ENCODE measurements at places on chromosomes 5 and 9.

DNA sequence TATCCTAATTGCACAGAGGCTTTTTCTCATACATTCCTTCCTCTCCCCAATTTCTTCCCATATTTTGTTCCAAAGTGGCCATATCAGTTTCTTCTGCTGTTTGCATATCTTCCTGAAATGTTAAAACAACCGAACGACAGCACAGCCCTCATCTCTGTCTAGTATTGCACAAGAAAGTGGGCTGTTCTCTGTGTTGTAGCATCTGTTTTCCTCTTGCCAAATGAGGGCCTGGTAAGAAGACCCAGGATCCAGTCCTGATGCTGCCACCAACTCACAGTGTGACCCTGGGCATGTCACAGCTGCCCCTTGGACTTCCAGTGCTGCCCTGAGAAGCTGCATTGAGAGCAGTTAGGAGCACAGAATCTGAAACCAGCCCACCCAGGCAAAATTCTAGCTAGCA, 4.1 kb downstream of the SLC31A2 start:
- no peak for DNase-seq

- DNase-seq = no peak
Measured at GRCh38 chr9:14908295-14909180, 1.7 kb downstream of the FREM1 start.

DNA sequence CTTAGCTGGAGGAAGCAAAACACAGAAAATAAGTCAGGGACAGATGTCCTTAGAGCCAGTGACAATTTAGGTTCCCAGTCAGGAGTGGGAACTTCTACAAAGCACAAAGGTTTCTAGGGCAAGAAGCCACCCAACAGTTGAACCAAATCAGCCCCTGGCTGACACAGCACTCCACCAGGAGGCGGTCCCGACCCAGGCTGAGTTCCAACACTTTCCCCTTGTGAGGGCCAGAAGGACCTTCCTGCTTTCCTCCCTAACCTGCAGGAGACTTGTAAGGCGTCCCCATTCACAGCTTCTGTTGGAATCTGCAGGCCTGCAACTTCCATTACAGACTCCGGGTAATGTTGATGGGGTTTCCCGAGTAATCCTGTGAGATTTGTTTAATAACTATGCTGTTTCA, 416.4 kb upstream of the IRX1 start:
- no peak for DNase-seq

DNA sequence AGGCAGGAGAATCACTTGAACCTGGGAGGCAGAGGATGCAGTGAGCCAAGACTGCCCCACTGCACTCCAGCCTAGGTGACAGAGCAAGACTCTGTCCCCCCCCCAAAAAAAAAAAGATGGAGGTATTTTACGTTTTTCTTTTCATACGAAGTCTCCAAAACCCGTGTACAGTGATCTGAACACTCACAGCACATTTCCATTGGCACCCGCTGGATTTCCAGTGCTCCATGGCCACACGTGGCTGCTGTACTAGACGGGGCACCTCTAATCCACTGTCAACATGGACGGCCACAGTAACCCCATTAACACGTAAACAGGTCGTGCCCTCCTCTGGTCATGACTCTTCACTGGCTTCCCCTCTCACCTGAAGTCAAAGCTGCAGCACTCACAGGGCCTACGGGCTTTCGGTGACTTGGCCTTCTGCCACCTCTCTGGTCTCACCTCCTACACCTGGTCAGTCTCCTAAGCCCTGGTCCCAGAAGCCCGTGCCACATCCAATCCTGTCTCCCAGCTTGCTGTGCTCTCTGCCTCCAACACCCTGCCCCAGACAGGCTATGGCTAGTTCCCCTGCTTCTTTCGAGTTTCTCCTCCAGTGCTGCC, 22.1 kb downstream of the TBC1D9B start:
- DNase-seq = no peak

- DNase-seq = no peak
Measured at GRCh38 chr9:92617951-92618510, 51.9 kb downstream of the IPPK start.

DNA sequence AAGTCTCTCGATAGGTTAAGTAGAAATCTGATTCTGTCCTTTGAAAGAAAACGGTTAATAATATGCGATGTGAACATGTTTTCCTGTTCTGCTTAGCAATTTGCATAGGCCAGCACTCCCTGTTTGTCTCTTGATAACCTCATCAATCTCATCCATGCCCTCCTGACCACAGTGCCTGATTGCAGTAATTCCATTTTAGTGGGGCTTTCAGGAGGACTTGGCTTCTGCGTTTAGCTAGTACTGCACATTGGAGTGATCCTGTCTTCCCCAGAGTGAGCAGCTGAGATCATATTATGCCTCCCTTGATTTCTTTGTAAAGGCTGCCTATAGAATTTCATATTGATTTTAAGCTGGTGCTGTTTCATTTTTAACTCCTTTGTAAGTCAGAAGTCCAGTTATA, 335.9 kb upstream of the ISL1 start:
- DNase-seq = no peak

DNA sequence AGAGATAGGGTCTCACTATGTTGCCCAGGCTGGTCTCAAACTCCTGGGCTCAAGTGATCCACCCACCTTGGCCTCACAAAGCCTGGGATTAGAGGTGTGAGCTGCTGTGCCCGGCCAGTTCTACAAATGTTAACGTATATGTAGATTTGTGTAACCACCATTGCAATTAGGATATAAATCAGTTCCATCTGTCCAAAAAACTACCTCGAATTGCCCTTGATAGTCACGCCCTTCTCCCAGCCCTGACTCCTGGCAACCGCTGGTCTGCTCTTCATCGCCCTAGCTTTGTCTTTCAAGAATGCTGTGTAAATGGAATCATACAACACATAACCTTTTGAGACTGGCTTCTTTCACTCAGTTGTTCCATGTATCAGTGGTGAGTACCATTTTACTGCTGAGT, 46.1 kb upstream of the PPARGC1B start:
- no peak for DNase-seq

DNA sequence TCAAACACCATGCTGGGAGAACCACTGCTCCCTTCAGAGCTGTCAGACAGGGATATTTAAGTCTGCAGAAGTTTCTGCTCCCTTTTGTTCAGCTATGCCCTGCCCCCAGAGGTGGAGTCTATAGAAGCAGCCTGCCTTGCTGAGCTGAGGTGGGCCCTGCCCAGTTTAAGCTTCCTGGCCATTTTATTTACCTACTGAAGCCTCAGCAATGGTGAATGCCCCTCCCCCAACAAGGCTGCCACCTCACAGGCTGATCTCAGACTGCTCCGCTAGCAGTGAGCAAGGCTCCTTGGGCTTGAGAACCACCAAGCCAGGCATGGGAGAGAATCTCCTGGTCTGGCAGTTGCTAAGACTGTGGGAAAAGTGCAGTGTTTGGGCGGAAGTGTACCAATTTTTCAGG, 205.5 kb upstream of the PTGER4 start:
- no peak for DNase-seq

GRCh38 chr9:18314316-18314715, 159.6 kb upstream of the ADAMTSL1 start:
- no peak for DNase-seq

- no peak for DNase-seq
Measured at GRCh38 chr5:61525512-61526206, 193.6 kb downstream of the ZSWIM6 start.

- no peak for DNase-seq
Measured at GRCh38 chr5:132370181-132370970, 866 bp downstream of the SLC22A5 start.

GRCh38 chr5:169946743-169947295, 33.5 kb downstream of the INSYN2B start:
- DNase-seq = no peak

- peak; percentile 9 for DNase-seq
Measured at GRCh38 chr5:181215997-181216989, 6.8 kb upstream of the TRIM41 start.

DNA sequence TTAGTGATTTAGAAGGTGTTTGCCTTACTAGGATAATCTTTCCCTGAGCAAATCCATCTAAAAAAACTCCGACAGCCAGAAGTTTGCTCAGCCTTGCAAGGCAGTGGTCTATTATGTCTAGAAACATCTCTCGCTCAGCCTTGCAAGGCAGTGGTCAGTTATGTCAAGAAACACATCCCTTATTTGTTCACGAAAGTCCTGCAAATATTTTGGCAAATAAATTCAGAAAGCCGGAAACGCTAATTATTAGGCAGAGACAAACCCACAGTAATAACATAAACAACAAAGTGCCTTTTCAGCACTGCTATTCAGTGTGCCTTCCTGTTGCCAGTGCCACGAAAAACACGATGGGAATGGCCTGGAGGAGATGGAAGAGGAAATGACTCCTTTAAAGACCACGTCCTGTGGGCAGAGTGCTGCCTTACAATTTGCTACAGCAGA, 184.5 kb downstream of the GNAQ start:
- DNase-seq = no peak

DNA sequence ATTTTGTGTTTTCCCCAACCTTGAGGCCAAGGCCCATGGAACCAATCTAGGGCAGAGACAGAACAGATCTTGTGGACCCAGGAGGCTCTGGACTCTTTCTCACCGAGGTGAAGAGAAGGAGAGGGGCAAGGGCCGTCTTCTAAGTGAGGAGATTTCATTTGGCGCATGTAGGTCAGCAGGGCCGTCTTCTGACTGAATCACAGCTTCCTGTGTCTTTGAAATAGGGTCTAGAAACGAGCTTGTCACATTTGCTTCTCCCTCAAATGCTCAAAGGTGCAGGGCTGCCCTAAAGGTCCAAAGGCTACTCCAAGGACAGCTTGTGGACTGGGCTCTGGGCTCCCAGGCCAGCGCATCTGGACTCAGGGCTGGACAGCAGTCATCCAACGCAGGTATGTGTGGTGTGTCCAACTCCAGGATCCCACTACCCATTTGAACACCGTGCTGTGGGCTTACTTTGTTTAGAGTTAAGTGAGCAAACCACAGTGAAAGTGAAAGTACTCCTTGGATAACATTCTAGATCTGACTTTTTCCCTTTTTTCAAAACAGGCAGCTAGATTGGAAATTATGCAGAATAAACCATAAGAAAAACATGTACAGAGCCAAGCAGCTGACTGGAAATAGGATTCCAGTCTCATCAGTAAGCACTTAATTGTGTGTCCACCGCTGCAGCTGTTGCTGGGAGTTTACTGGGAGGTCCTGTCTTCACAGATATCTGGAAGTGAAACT, 357.0 kb downstream of the GADD45G start:
- DNase-seq = no peak

DNA sequence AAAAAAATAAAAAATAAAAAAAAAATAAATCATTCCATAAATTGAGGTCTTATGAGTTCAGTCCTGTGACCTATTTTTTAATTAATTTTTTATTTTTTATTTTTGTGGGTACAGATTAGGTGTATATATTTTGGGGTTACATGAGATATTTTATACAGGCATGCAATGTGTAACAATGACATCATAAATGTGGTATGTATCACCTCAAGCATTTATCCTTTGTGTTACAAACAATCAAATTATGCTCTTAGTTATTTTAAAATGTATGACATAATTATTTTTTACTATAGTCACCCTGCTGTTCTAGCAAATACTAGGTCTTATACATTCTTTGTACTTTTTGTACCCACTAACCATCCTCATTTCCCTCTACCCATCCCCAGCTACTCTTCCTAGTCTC, 537.9 kb downstream of the HINT1 start:
- DNase-seq = no peak

DNA sequence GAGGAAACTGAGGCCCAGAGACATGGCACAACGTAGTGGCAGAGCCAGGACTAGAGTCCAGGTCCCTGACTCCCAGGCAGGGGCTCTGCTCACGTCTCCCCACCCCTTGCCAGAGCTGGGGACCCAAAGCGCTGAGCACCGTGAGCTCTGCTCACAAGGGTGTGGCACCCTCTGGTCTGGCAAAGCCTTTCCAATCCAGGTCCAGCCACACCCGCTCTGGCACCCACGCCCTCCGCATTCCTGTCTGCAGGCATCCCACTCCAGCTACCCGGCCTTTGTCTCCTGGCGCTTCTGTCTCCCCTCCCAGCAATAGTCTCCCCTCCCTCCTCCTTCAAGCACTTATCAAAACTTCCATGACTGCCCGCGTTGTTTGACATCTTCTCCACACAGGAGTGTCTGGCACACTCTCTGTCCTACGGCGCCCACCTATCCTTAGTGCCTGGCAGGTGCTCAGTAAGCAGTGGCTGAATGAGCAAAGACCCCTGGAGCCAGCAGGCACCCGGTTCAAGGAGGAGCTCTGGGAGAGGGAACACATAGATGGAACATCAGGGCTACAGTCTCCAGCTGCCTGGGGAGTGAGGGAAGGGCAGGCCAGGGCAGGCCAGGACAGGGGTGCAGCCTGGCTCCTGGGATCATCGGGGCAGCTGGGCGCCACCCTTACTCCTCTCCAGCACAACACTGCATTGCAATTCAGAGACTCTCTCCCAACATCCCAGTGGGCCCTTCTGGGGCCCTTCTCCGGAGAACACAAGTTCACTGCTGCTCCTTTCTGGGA, 12.0 kb downstream of the HIGD2A start:
- no peak for DNase-seq

DNA sequence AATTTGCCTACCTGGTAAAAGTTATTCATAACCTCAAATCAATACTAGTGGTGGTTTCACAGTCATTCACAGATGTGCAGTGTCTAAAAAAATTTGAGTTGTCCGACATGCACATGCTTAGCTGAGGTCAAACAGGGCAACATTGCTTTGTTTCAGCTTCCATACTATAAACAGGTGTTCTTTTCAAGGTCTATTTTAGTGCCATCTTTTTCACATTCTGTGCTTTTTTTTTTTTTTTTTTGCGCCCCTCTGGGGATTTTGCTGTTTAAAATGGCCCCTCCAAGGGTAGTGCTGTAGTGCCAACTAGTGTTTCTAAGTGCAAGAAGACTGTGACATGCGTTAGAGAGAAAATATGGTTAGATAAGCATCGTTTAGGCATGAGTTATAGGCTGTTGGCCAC, 14.5 kb downstream of the PHAX start:
- peak; percentile 41 for DNase-seq

GRCh38 chr9:104780796-104781395, 17.0 kb downstream of the NIPSNAP3B start:
- peak; percentile 17 for DNase-seq

DNA sequence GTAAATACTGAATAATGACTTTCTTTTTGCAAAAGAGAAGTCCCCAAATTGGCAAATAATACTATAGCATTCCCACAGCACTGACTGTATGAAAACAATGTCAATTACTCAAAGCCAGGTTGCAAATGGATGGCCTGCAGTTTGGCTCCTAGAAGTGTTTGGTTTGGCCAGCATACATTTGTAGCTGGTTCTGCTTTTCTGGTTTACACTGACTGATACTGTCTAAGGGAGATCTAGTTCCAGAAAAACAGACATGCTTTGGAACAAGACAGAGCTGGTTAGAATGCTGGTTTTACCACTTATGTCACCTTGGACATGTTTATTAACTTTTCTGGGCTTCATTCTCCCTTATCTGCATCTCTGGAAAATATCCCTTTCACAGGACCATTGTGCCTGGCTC, 81.5 kb upstream of the TRPM3 start:
- no peak for DNase-seq

- DNase-seq = no peak
Measured at GRCh38 chr9:6450641-6451375, 37.8 kb downstream of the UHRF2 start.

- no peak for DNase-seq
Measured at GRCh38 chr5:59763541-59763940, 130.0 kb downstream of the PDE4D start.

- DNase-seq = no peak
Measured at GRCh38 chr9:135905380-135906258, 1.7 kb downstream of the CAMSAP1 start.

Measured in GM20000 (cell line).